ENCODE measurements at places on chromosomes 3 and 15.

DNA sequence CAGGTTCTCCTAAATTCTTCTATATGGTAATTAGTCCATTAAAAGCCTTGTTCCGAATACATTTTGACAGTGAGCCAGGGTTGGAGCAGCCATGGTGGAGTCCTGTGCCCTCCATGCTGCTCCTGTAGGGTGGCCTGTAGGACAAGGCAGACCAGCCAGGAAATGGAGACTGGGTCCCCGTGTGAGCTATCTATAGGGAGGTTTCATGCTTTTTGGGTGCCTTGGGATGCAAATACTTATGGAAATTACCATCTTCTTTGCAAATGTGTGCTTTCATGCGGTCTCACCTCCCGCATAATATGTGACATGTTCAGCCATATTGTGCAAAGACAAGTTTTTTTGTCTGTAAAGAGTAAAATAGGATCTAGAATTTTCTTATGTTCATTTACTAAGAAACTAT is 58.0 kb upstream of the FURIN start:
- no peak for DNase-seq

DNA sequence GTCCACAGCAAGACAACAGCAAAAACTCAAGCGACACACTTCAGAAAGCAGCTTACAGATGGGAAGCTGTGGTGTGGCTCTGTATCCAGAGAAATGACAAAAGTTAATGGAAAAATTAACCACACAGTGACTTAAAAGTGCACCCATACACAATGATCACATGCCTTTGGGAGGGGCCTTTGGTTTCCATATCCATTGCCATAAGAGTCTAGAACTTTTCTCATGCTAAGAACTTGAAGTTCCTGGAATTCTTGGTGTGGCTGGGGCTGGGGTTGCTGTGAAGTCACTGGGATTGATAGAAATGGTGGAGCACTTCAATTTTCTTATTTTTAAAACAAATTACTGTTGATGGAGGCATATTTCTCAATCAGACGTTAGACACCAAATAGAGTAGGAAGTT is 108.6 kb upstream of the FEZF2 start:
- DNase-seq, result no peak

GRCh38 chr3:186259612-186260383 is 102.2 kb downstream of the DGKG start:
- peak; percentile 30 for DNase-seq

DNA sequence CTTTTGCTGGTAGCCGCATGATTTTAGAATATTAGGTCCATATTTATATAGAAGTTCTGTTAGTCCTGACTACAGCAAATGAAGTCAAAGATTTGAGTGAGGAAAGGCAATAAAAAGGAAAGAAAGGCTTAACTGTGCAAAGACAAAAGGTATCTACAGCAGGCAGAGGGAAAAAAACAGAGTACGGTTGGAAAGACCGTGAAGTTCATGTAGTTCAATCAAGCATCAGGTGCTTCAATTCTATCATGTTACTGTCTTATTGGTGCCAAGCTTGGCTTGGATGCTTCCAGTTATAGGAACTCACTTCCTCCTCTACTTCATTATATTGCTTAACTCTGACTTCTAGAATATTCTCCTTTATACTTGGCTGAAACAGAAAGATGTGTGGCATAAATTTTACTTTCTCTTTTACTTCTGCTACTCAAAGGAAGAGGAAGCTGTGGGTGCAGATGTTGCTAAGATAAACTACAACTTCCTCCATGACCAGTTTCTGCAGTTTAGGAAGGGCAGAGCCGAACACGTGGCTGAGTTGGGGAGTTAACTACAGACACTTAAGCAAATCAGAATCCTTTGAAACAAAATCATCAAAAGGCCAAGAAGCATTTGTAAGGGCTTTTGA is 72.6 kb upstream of the ZBED2 start:
- no peak for DNase-seq

DNA sequence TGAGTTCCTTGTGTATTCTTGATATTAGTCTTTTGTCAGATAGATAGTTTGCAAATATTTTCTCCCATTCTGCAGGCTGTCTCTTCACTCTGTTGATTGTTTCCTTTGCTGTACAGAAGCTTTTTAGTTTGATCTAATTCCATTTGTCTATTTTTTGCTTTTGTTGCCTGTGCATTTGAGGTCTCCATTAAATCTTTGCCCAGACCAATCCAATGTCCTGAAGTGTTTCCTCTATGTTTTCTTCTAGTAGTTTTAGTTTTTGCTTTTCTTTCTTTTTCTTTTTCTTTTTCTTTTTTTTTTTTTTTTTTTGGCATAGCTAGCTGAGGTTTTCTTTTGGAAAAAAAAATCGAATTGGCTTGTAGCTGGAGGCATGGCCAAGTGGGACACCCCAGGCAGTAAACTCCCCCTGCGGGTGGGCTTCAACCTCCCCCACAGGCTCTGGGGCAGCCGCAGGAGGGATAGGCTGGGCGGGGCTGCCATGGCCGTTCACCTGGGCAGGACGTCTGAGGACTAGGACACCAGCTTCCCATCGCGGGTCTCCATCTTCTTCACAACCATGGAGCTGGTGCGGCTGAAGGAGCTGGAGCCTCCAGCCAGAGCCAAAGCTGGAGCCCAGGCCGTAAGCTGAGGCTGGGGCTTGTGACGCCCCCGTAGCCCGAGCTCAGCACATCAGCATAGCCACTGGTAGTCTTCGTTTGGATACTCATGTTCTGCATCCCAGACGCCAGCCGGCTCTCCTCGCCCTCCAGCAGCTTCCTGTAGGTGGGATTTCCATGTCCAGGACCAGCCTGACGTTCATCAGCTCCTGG is 16.2 kb upstream of the PSTPIP1 start:
- no peak for DNase-seq

DNA sequence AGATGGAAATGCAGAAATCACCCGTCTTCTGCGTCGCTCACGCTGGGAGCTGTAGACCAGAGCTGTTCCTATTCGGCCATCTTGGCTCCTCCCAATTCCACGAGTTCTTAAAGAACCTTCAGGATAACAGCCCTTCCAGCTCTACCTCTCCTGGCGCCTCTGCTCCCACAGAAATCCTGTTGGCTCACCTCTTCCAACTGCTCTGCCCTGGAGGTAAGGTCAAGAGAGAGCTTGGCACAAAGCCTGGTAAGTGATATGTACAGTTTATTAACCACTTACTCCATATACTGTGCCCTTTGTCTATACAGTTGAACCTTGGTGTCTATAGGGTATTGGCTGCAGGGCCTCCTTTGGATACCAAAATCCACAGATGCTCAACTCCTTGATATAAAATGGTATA is 17.8 kb upstream of the FGF12 start:
- no peak for DNase-seq

GRCh38 chr3:147119989-147120388 is 286.4 kb downstream of the ZIC4 start:
- DNase-seq, result no peak

GRCh38 chr15:68372291-68372811 is 59.6 kb downstream of the ITGA11 start:
- no peak for DNase-seq

- DNase-seq, result no peak
These were observed 37.4 kb upstream of the LDHAL6B start for GRCh38 chr15:59169251-59169708.

DNA sequence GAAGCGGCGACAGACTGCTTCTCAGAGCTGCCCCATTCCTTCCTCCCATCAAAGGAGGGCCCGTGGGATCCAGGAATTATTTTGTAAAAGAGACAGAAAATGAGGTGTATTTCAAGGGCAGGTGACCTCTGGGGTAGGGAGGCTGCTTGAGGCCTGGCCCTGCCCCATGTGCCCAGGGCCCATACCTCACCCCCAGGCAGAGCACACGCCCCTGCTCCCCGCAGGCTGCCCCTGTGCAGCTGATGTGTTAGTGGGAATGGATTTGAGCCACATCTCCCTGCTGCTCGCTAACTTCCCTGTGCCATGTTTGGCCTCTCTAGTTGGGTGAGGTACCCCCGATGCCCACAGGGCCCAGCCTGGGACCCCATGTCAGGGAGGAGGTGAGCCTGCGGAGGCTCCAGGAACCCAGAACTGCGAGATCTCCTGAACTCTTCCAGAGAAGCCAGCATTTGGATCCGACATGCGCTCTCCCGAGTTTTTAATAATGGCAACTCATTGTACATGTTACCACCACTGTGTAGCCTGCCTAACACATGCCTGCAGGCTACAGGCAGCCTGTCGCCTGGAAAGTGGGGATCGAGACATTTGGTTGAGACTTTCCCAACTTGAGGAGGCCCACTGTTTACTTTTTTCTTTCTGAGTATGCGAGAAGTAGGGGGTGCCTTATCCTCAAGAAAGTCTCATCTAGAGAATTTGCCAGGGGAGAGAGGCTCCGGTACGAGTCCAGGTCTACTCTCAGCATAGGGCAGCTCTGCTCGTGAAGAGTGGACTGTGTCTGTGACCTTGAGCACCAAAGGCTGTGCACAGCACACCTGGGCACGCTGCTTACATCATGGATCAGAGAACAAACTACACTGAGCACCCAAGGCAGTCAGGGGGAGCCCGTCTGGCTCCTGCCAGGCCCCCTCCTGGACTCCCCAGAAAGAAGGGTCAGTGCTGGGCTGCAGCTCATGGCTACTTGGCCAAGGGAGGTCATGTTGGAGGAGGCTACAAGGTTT is 36.1 kb downstream of the PCSK6 start:
- no peak for DNase-seq

DNA sequence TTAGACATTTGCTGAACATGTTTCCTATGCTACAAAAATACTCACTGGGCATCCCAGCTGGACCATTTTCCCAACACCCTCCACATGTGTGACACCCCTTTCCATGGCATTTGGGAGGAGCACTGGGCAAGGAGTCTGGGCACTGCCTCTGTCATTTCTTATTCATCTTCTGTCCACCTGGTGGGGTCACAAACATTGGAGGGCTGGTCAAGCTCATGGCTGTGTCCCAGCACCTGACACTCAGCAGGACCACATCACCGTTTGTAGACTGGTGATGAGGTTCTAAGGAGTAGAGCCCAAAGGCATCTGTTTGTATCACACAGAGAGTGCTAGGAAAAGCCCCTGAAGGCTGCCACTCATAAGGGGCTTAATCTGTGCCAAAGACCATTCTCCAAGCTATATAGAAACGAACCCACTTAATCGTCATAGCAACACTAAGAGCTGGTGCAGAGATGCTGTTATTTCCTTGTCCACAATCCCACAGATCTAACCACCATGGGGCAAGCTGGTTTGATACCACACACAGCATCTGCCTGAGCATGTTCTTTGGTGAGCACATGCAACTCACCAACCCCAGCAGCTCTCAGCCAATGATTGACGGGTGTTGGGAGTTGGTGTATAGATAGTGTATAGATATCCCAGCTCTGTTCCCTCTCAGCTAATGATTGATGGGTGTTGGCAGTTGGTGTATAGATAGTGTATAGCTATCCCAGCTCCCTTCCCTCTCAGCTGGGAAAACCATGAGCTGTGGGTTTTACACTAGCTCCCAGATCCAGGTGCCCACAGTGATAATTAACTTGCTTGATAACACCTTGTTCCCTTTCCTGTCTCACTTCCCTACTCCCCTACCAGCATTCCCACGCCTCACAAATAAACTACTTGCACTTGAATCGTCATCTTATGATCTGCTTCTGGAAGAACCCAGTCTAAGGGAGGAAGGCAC is 42.7 kb upstream of the ATP2B2 start:
- DNase-seq, result no peak

- DNase-seq, result no peak
These were observed 1.6 kb downstream of the IL12A start for GRCh38 chr3:159989973-159990846.

DNA sequence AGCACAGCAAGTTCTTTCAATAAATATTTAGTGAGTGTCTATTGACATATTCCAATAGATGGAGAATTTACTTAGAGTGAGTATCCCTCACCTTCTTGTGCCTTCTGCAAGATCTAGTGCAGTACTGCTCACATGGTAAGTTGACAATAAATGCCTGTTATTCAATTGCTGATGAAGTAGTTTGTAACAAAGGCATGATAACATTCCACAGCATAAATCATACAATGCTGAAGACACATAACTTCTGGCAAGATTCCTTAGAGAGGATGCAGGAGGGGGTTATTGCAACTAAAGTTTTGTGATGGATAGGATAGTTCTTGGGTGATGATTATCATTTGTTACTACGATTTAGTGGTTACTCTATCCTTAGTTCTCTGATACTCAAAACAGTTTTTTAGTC is 112.2 kb upstream of the RBMS3 start:
- DNase-seq, result no peak

GRCh38 chr15:72086010-72086697 is 31.8 kb downstream of the MYO9A start:
- no peak for DNase-seq

GRCh38 chr3:98717584-98717983 is 45.6 kb upstream of the ST3GAL6 start:
- DNase-seq, result no peak

DNA sequence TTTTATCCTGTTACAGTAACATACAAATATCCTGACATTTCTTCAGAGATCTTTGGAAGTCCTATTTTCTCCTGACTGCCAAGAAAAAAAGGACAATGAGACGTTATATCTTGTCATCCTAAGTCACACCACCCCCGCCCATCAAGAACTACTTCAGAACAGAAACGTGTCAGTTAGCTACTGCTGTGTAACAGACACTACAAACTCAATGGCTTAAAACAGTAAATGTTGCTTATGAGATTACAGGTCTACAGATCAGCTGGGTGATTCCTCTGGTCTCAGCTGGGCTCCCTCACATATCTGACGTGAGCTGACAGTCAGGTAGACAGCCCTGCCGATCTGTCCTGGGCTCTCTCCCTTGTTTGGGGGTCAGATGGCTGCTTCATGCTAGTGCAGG is 20.5 kb upstream of the CCDC174 start:
- no peak for DNase-seq
